ENCODE measurements at places on chromosomes 2 and 18. TPM values are rescaled to one million over a fixed set of nuclear protein-coding genes. Genes with fewer than 3 reads are reported as not detected.

- no peaks in the 10 kb centered on the region for H3K4me1 ChIP-seq
- no peaks in the 10 kb centered on the region for H3K27me3 ChIP-seq
- H3K27ac ChIP-seq: no peak overlapping the region
- H3K36me3 ChIP-seq: no peaks in the 10 kb centered on the region
- H3K4me3 ChIP-seq: no peak overlapping the region
Measured at GRCh38 chr2:54967759-54968365, 82.4 kb downstream of the RTN4 start.

DNA sequence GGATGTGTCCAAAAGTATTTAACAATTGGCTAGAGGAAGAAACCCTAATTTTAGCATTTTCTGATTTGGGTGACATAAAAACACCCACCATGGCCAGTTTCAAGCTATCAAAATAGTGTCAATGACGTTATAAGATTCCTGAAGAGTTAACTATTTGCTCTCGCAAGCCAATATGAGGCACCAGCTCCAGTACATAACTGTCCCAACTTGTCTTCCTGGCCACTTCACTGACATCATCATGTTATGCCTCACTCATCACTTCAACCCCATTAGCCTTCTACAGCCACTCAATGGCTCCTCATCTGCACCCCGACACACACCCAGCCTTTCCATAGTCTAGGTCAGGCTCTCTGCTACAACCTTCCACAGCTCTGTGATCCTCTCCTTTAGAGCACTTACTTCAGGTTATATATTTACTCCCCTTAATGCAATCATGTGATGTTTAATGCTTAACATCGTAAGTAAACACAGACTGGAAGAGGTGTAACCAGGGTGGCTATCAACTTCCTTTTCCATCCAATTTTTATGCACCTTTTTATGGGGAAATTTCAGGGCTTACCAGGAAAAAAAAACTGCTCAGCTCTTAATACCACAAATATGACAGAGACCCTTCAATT is 158.7 kb downstream of the VWC2L start:
- H3K27ac ChIP-seq: no peak overlapping the region
- H3K27me3 ChIP-seq: no peaks in the 10 kb centered on the region
- H3K4me3 ChIP-seq: no peak overlapping the region
- DNase-seq: no peak
- no peaks in the 10 kb centered on the region for H3K36me3 ChIP-seq

GRCh38 chr18:60784161-60784560 is 411.6 kb upstream of the MC4R start:
- H3K4me1 ChIP-seq: no peaks in the 10 kb centered on the region
- no peaks in the 10 kb centered on the region for H3K36me3 ChIP-seq
- H3K27me3 ChIP-seq: no peaks in the 10 kb centered on the region
- no peak overlapping the region for H3K4me3 ChIP-seq
- DNase-seq: no peak
- no peak overlapping the region for H3K27ac ChIP-seq

Gene CHPF
- 8.7 TPM for polyA plus RNA-seq

Gene ZSWIM2
- not detected for polyA plus RNA-seq

DNA sequence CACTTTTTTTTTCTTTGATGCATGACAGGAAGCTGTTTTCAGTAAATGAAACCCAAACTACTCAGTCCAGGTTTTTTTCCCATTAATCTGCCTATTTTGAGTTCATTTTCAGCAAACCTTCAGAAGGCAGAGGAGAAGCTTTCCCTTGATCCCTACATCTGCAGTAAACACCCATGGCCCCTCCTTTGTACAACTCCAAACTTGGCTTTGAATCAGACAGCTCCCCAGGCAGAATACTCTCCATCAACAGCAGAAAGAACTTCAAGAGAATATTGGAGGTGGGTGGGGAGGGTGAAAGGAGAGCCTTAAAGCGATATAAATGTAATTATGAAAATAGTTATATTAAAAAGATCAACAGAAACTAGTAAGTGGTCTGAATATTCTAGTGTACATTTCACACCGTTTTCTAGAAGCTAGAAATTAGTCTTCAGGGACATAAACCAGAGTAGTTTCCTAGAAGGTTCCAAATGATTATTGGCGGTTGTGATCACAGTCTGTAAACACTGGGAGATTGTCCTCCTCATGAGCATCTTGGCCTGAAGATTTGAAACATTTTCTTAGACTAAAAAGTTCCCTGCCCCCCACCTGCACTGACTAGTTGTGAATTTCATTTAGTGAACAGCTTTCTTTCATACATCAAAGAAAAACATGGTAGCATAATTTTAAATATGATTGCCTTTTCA is 75.1 kb upstream of the STK39 start:
- no peak overlapping the region for H3K27ac ChIP-seq
- H3K4me1 ChIP-seq: no peaks in the 10 kb centered on the region
- no peaks in the 10 kb centered on the region for H3K27me3 ChIP-seq
- no peak for DNase-seq
- no peak overlapping the region for H3K4me3 ChIP-seq

- no peak overlapping the region for H3K4me3 ChIP-seq
- no peaks in the 10 kb centered on the region for H3K36me3 ChIP-seq
- H3K4me1 ChIP-seq: no peaks in the 10 kb centered on the region
- DNase-seq: no peak
- H3K27ac ChIP-seq: no peak overlapping the region
- no peaks in the 10 kb centered on the region for H3K27me3 ChIP-seq
Measured at GRCh38 chr2:167745667-167746066, 501.7 kb downstream of the STK39 start.

Gene ILKAP
- polyA plus RNA-seq: 100 TPM

DNA sequence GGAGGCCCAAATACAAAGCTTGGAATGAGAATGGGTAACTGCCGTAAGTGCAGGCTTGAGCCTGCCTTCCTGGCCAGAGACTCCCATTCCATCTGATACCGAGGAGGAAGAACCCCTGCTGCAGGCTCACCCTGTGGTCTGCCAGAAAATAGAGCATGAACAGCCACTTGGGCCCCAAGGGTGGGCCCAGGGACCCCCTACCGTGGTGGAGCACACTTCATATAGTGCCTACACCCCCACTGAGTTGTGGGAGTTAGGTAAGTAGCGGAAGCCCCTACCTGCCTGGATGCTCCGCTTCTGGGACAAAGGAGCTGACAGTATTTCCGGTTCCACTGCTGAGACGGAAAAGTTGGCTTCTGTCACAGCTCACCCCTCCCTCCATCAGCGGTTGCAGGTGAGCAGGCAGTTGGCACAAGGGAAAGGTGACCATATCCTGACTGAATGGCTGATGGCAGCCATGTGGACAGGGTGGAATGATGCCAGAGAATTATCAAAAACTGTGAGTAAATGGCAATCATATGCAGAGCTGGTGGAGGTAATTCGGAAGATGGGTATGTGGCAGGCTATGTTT is 11.5 kb upstream of the C2orf42 start:
- H3K36me3 ChIP-seq: no peaks in the 10 kb centered on the region
- H3K27ac ChIP-seq: no peak overlapping the region
- DNase-seq: no peak

GRCh38 chr2:58140508-58141072 is 94.0 kb downstream of the VRK2 start:
- DNase-seq: no peak
- H3K4me1 ChIP-seq: no peaks in the 10 kb centered on the region
- H3K36me3 ChIP-seq: peaks cover 8% of the 10 kb centered on the region
- H3K27me3 ChIP-seq: no peaks in the 10 kb centered on the region
- no peak overlapping the region for H3K4me3 ChIP-seq

Gene ALPP
- polyA plus RNA-seq: 0.25 TPM

DNA sequence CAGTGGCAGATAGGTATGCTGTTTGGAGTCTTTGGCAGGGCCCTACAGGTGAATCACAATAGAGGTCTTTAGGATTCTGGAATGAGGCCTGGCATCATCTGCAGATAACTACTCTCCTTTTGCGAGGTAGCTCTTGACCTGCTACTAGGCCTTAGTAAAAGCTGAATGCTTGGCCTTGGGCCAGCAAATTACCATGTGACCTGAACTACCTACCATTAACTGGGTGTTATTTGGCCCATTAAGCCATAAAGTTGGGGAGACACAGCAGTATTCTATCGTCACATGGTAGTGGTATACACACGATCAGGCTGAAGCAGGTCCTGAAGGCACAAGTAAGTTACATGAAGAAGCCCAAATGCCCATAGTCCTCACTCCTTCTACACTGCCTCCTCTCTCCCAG is 178.2 kb downstream of the PPP1R1C start:
- H3K27ac ChIP-seq: no peak overlapping the region
- H3K4me1 ChIP-seq: no peaks in the 10 kb centered on the region
- no peak for DNase-seq
- H3K27me3 ChIP-seq: no peaks in the 10 kb centered on the region
- no peaks in the 10 kb centered on the region for H3K36me3 ChIP-seq
- H3K4me3 ChIP-seq: no peak overlapping the region

DNA sequence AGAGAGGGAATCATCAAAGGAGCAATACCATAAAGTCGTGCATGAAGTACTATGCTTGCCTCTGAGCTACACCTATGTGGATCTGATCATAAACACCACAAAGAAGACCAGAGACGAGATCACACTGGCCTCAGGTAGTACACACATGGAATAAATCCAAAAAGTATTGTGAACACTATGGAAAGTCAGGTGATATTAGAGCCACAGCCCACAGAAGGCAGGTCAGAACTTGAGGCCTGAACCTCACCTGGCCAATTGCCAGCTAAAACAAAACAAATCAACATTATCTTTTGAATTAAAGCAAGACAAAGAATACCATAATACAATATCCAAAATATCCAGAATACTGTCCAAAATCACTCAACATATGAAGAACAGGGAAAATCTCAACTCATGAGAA is 371.1 kb downstream of the NCKAP5 start:
- H3K36me3 ChIP-seq: no peaks in the 10 kb centered on the region
- H3K27me3 ChIP-seq: no peaks in the 10 kb centered on the region
- DNase-seq: no peak
- no peak overlapping the region for H3K4me3 ChIP-seq

DNA sequence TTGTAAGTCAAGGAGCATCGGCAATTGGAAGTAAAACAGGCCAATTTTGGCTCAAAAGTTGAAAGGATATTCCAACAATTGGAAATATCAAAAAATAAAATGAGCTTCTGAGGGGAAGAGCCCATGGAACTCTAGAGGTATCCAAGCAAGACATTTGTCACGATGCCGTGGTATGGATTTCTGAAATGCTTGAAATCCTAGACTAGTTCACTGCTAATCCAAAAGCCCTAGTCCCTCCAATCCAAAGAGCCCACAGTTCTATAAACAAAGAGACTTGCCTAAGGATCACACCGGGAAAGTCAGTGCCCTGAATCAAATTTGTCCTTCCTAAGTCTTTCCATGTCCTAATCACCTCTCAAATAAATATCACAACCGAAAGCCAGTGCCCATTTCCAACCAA is 85.1 kb downstream of the CLHC1 start:
- peaks cover 26% of the 10 kb centered on the region for H3K4me1 ChIP-seq
- H3K27me3 ChIP-seq: no peaks in the 10 kb centered on the region
- DNase-seq: no peak
- H3K27ac ChIP-seq: no peak overlapping the region

GRCh38 chr2:233287871-233288270 is 19.7 kb upstream of the SAG start:
- H3K27ac ChIP-seq: no peak overlapping the region
- H3K36me3 ChIP-seq: peaks cover 12% of the 10 kb centered on the region
- no peak overlapping the region for H3K4me3 ChIP-seq
- no peak for DNase-seq
- H3K27me3 ChIP-seq: no peaks in the 10 kb centered on the region

- H3K27me3 ChIP-seq: no peaks in the 10 kb centered on the region
- H3K36me3 ChIP-seq: no peaks in the 10 kb centered on the region
- DNase-seq: no peak
- no peak overlapping the region for H3K4me3 ChIP-seq
Measured at GRCh38 chr2:196887431-196887830, 39.1 kb downstream of the PGAP1 start.

Gene TMSB10
- polyA plus RNA-seq: 4,601 TPM

DNA sequence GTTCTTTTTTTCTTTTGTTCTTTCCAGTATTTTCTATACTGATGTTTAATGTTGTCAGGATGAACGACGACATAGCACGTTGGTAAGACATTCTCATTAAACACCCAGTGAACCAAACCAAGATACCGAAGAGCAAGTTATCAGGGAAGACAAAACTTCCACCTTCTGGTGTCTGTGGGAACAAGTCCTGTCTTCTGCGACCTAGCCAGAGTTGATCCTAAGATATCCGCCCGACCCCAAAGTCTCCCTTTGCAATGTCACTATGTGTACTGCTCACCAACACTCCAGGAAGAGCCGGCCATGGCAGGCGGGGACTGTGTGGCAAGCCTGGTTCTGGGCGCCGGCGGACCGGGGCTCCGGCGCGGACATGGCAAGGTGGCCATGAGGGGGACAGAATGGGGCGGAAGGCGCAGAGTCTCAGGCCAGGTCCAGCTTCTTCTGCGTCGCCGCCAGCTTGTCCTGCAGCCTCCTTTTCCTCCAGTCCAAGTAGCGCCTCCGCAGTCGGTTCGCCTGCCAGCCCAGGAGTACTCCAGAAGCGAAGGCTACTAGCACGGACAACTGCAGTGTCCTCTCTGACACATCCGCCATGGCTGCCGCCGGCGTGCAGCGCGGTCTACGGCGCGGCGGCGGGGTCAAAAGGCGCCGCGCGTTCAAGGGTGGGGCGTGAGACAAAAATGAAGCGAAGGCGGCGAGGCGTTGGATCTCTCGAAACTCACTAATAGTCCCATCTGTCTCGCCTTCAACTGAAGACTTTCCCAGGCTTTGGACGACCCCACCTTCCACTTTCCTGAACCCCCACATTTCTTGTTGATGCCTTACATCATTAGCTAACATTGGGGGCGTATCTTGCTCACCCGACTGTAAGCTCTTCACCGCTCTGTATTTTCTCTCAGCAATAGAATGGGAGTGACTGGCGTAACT is at the start of gene MTLN:
TSS of gene MTLN (minus strand) at position 610 of the 921 bp plus-strand sequence. CDS start at position 588, 22 bp downstream.
- DNase-seq: peak; percentile 86
- H3K27ac ChIP-seq: peak within 1 kb of the TSS; percentile 51
- H3K27me3 ChIP-seq: peaks cover 10% of the 10 kb centered on the region
- H3K36me3 ChIP-seq: peaks cover 4% of the 10 kb centered on the region
- peaks cover 9% of the 10 kb centered on the region for H3K4me1 ChIP-seq
- H3K4me3 ChIP-seq: peak within 1 kb of the TSS; percentile 81

- H3K4me1 ChIP-seq: no peaks in the 10 kb centered on the region
- H3K4me3 ChIP-seq: no peak overlapping the region
- peaks cover 4% of the 10 kb centered on the region for H3K27me3 ChIP-seq
- no peak overlapping the region for H3K27ac ChIP-seq
Measured at GRCh38 chr2:240426845-240427721, 8.4 kb upstream of the GPC1 start.

DNA sequence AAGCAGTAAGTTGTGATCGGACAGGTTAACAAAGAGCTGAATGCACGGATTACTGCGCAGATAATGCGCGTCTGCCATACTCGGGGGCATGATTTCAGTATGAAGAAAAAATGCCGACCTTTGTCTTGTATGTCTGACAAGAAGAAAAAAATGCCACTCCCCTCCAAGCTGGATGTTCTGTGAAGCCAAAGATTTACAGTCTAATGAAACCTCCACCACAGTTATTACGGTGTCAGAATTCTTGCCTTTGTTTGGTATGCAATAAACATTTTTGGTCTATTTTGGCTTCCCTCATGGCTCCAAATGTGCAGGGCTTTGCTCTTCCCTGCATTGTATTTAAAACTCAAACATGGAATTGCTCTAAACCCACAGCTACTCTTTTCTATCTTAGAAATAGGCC is 72.2 kb upstream of the THUMPD2 start:
- H3K4me3 ChIP-seq: no peak overlapping the region
- H3K4me1 ChIP-seq: peaks cover 19% of the 10 kb centered on the region
- DNase-seq: no peak
- H3K27ac ChIP-seq: no peak overlapping the region
- H3K27me3 ChIP-seq: no peaks in the 10 kb centered on the region
- H3K36me3 ChIP-seq: no peaks in the 10 kb centered on the region

All from B cell (primary cell).